ENCODE measurements at places on chromosomes 5 and 9.

DNA sequence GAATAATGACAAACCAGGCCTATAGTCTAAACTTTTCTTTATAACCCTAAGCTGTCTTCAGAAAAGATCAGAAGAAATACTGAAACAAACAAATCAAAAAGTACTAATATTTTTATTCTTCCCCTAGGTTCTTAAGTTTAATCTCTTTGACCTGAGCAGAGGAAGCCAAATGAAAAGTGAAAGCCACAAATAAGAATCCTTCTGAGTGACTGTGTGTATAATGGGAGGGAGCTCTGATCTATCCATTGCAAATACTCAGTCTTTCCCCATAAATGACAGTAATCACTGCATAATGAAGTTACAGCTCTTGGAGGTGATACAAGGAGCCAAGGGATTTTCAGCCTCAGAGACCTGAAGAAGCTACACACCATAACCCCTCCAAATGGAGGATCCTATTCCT, 126.9 kb upstream of the ATP10B start:
- no peak for DNase-seq

GRCh38 chr5:132841305-132841704, 10.9 kb upstream of the SHROOM1 start:
- DNase-seq, result no peak

DNA sequence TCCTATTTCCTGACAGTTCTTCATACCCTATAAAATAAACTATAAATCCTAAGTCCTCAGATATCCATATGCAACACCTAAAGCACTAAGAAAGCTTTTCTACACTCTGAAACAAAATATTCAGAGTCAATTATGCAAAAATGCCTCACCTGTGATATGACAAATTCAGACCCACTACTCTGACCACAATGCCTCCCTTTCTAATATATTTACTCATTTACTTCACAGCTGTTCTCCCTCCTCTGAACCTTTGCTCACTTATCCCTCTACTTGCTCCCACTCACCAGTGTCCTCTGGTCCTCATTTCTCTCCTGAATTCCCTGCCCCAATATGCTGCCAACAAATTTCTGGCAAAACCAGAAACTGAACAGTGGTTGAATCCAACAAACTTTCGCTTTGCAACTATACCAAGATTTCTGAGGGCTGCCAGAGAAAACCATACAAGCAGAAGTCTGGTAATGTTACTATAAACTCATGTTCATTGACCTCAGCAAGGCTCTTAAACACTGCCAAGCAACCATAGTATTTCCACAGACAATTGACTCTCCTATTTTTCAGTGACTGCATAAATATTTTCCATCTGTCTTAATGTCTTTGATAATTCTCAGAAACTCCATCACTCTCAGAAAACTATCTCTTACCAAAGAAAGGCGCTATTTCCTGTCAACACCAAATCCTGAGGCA, 7.1 kb downstream of the CCNH start:
- no peak for DNase-seq

DNA sequence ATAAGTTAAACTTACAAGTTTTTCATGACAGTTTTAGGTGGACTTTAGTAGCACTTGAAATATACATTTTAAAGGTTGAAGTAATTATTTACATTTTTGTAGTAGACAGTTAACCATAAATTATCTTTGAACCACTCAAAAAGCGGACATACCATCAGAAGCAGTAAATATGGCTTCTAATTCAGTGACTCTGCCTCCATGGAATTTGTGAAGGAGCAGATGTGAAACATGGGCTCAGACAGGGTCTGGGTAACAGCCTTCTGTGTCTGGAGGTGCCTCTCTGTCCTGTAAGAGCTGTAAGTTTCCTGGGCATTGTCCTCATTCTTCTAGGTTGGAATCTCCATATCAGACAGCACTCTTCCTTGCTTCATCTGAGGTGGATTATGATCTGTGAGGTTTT, 12.4 kb downstream of the RLN2 start:
- no peak for DNase-seq

DNA sequence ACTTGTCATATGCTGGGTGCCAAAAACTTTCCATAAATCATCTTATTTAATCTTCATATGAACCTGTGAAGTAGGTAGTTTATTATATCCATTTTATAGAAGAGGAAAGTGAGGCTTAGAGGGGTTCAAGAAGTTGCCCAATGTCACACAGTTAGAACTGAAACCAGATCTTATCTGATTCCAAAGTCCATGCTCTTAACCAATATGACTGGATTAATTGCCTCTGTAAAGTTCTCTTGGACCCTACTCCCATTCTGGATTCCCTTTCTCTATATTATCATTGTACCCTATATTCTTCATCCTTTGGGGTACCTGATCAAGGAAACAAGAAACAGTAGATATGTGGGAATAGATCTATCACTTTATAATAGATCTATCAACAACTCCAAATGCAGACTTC, 64.5 kb upstream of the GCNT4 start:
- DNase-seq, result no peak

DNA sequence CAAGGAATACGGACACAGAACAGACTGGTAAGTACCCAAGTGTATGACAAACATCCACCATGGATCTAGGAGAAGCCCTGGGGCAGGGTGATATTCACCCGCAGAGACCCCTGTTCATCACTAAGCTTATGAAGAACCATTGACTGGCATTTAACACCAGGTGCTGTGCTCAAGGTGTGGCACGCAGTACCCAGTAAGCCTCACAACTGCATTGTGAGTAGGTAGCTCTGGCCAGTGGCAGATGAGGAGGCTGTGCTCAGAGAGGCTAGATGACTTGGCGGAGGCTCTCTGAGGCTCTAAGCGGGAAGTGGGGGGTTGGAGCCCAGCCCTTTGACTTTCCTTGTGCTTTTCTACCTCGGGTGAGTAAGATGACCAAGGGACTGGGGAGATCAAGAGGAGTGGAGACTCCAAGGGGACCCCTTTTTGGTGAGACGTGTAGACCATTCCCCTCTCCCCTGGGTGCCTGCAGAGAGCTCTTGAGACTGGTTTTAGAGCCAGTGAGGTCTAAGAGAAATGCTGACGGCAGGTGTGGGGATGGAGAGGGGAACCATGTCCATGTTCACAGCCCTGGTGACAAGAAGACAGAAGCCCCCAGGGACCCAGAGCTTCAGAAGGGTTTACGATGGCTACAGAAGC, 70.8 kb downstream of the IL6ST start:
- no peak for DNase-seq

GRCh38 chr5:132003170-132003744, 8.2 kb downstream of the ACSL6 start:
- peak; percentile 49 for DNase-seq

DNA sequence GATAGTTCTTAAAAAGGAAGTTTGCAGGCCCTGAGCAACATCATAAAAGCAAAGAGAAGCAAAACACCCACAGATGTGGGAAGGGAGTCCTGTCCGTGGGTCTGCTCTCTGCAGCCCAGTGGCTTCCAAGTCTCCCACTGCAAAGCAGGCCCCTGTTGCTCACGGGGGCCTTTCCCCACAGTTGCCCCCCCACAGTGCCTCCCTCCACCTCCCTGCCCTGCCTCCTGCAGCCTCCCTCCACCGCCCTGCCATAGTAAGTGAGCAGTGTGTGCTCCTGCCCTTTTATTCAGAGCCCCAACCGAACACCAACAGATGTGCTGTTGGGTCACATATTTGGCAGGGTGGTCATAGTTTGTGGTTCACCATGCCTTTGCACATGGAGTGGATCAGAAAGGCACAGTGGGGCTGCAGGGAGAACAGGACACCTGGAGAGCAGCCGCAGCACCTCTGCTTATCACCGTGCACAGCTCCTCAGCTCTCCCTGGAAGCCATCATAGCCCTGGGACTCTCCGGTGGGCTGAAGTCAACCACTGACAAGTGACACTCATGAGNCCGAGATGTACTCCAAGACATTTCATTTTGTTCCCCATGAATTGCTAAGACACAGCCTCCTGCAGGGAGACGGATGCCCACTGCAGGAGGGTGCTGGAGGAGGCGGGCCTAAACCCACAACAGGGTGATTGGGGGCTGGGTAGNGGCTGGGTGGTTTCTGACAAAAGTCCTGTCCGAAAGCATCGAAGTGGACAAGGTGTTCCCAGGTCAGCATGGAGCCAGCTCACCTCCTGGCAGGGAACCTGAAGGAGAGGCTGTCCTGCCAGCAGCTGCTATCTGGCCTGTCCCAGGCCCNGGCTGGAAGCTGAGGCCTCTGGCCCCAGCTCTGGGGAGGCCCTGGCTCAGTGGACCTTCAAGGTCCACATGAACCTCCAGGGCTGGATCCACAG, 278.9 kb downstream of the GADD45G start:
- no peak for DNase-seq

GRCh38 chr9:18237776-18238175, 236.2 kb upstream of the ADAMTSL1 start:
- DNase-seq, result no peak

DNA sequence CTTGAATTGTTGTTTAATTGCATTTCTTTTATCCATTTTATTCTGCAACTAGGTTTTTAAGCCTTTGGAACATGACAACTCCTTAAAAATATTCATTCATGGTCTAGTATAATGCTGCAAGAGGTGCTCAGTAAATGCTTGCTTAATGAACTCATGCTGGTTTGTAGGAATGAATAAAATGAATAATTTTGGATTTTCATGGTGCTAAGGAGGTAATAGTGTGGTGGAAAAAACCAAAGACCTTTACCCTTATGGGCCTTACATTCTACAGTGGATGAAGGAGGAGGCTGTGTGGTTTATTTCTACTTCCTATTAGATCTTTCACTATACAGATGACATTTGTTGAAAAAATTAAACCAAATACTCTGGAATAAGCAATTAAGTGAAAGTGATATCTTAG, 43.4 kb downstream of the LRRTM2 start:
- no peak for DNase-seq

- DNase-seq, result no peak
Measured at GRCh38 chr5:60829490-60830266, 14.4 kb downstream of the ELOVL7 start.

DNA sequence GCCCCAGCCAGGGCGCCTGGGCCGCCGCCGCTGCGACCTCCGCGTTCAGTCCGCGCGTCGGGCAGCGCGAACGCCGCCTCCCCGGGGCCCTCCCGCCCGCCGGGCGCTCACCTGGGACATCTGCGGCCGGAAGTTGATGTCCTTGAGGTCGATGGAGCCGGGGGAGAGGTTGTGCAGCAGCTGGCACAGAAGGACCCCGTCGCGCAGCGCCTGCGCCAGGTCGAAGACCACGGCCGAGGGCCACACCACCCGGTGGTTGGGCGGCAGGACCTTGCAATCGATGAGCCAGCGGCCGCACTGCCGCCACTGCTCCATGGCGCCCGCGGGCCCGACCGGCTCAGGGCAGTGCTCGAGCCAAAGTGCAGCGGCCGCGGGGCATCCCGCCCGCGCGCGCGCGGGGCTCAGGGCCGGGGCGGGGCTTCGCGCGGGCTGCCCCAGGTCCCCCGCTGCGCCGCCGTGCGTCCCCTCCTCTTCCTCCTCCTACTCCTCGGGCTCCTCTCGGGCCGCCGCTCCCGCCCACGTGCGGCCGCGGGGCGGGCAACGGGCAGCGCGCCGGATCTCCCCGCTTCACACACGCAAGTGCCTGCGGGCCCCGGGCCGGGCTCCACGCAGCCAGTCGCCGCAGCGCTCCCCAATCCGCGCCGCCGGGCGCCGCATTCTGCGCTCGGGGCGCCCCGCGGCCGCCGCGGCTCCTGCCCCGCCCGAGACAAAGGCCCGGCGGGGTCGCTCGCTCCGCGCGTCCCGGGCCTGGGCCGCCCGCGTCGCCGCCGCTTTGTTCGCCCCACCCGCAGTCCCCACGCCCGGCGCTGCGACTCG, at the start of gene VAV2:
Gene VAV2, minus strand, starts transcription at position 361 of the 816 bp plus-strand sequence. Its CDS starts 46 bp downstream, at position 315.
- peak; percentile 67 for DNase-seq

GRCh38 chr5:128315671-128316070, 222.4 kb downstream of the FBN2 start:
- no peak for DNase-seq

DNA sequence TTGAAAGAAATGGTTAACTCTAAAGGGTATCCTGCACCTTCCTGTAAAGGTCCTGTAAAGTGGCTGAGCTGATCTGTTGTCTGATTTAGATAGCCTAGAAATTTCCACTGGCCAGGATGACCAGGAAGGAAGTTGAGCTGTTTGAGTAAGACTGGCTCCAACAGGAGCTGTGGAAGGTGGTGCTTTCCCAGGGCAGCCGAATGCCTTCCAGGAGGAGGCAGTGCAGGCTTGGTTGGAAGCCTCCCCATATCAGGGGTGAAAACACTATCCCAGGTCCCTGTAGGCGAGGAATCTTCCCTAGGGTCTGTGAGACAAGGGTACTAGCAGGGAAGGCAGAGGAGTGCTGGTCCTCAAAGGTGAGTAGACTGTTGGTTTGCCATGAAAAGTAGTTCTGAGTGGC, 98.4 kb downstream of the LIX1 start:
- DNase-seq, result peak; percentile 11

DNA sequence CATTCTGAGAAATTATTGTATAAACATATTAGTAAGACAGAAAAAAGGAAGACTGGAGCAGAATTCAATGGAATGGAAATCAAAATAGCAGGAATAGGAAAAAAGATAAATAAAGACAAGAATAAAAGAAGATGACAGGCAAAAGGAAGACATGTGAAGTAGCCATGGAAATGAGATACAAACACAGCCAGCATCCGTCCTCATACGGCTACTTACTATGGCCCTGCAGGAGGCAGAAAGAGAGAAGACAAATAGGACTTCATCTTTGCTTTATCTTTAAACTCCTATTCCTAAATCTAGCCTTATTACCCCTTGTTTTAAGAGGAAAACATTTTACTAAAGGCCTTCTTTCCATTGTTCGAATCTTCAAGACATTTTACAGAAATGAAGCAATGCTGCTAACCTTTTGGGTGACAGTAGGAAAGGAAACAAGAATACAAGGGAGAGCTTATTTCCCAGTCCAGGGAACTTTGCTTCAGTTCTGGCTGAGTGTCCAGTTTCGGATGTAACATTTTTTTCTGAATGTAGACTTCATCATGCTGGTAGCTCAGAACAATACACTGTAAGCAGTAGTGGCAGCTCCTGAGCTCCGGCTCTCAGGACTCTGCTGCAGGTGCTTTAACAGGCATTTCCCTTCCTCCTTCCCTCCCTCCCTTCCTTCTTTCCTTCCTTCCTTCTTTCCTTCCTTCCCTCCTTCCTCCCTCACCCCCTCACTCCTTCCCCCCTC, 106.4 kb upstream of the SLC12A2 start:
- DNase-seq, result no peak

DNA sequence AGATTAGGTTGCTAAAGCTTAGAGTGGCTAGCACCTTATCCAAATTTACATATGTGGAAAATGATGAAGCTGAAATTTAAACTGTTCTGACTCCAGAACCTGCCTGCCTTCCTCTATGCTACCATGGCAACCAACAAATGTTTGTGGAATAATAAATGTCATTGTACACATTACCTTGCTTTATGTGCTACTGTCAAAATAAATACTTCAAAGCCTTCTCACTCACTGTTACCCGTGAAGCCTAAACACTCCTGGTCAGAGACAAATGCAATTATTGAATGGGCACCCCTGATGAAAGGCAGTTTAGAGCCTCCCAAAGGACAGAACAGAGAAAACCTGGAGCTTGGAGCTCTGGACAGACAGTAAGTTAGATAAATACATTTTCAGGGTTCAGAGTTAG, 158.6 kb downstream of the FAM114A2 start:
- no peak for DNase-seq

GRCh38 chr5:131289738-131290137, 25.9 kb downstream of the CDC42SE2 start:
- no peak for DNase-seq

GRCh38 chr5:1462358-1462757, 17.1 kb upstream of the SLC6A3 start:
- DNase-seq, result no peak

GRCh38 chr9:80644044-80644443, 1045.3 kb downstream of the TLE1 start:
- DNase-seq, result no peak

All from nephron progenitor cell (in vitro differentiated cells).